ENCODE measurements at places on chromosomes 12 and 14. TPM values are rescaled to one million over a fixed set of nuclear protein-coding genes. Genes with fewer than 3 reads are reported as not detected.

The SLC6A15 gene
- not detected for total RNA-seq

The ENDOU gene
- total RNA-seq, result not detected

The KCNA1 gene
- total RNA-seq, result not detected

The GATC gene
- 27.0 TPM for total RNA-seq

The MTRFR gene
- total RNA-seq, result 29.4 TPM

The CLMN gene
- 1.4 TPM for total RNA-seq

The INHBE gene
- total RNA-seq, result not detected

The GAPDH gene
- total RNA-seq, result 5,761 TPM

The C14orf180 gene
- not detected for total RNA-seq

The RNU4-1 gene
- total RNA-seq, result 2,200 TPM

The KRT71 gene
- total RNA-seq, result not detected

The MGAT4C gene
- total RNA-seq, result not detected
